Hindlimb muscle (tissue), 1 donor: ENCODE measurements at places on chromosomes 5 and 9. TPM values are rescaled to one million over a fixed set of nuclear protein-coding genes. Genes with fewer than 3 reads are reported as not detected.

The IL13 gene
- polyA plus RNA-seq, result not detected

The AGPAT2 gene
- 19.1 TPM for polyA plus RNA-seq

DNA sequence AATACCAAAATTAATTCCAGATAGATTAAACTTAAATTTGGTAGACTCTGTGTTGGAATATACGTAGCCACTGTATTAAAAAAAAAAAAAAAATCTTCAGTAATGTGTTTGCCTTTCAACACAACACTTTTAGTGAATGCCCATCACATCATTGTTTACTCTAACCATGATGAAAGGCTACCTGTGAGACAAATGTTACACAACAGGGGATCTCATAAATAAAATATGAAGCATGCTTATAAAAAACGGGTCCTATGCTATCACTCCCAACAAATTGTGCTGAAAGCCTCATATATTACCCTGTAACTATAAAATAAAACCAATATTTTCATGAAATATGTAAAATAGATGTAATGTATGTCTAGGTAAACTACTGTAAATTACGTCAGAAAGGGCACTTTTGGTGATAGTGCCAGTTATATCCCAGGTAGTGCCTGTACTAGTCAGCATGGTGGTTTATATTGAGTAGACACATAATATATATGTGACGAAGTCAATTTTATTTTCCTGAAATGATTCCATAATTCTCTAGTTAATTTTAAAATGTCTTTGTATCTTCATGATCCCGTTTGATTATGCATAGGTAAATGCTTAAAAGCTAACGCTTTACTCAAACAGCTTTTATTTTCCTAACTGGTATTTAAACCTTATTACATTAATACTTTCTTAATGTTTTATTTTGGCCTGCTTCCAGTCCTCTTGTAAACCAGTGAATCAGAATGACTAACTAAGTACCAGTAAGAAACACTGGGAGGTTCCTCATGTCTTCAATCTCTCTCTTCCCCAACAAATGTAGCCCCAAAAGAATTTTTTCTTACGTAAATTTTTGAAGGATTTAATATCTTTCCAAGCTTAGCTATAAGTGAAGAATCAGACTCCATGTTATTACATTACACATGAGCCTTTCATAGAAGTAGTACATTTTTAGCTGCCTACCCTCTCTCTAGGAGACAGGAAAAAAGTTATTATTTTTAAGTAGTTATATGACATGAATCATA, 420.3 kb downstream of the GABRG2 start:
- no peak for DNase-seq

DNA sequence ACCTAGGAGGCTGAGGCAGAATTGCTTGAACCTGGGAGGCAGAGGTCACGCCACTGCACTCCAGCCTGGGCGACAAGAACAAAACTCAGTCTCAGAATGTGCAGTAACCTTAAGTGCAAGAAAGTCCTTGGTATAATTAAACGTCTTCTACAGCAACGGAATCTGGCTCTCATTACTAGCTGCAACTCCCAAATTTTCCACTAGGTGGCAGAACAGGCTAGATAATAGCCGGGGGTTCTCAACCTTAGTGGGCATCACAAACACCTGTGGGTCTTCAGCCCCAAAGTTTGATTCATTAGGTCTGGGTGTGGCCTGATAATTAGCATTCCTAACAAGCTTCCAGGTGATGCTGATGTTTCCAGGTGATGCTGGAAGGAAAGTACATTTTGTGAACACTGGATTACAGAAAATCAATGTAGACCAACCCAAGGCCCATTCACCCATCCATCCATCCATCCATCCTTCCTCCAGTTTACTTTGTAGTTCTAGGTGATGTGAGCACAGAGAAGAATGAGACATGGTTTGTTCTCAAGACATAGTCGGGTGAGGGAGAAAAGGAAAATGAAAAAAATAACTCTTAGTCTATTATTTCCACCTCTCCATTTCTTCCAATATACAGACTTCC, 37.3 kb downstream of the FBXW2 start:
- DNase-seq, result peak; percentile 53

GRCh38 chr5:5633579-5633978, 211.1 kb downstream of the ICE1 start:
- DNase-seq, result no peak

GRCh38 chr9:2144619-2145018, 129.5 kb downstream of the SMARCA2 start:
- no peak for DNase-seq

DNA sequence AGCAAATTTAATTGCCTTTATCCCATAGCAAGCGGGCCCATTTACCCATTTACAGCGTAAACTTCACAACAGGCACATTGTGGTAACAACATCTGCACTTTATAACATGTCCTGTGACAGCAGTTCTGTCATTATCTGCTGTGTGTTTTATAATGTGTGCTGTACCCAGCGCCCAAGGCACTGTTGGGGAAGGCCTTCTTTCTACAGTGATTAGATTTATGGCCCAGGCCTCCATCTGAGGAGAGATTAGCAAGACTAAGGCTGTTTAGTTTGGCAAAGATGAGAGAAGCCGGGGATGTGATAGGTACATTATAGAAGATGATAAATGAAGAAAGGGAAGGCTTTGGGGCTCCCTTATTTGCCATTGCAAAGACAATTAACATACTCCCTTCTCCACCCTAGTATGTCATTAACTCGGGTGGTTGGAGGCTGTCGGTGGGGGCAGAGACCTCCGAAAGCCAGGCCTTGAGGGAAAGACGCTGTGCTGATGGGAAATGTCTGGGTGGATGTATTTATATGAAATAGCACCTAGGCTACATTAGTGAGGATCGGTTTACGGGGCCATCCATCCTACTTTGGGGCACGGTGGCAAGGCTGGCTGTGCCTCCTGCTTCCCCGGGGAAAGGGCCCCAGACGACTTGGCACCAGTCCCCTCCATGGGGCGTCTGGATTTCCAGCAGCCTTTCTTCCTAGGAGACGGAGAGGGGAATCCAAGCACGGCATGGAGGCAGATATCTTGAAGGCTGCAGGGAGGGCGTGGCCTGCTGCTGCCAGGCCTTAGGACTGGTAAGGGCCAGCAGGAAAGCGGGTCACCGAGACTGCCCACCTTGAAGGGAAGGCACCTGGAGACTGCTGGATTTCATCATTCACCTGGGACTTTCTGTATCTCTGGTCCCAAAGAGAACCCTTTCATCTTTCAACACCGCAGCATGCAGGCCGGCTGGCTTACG, 64.3 kb upstream of the PTCH1 start:
- no peak for DNase-seq

DNA sequence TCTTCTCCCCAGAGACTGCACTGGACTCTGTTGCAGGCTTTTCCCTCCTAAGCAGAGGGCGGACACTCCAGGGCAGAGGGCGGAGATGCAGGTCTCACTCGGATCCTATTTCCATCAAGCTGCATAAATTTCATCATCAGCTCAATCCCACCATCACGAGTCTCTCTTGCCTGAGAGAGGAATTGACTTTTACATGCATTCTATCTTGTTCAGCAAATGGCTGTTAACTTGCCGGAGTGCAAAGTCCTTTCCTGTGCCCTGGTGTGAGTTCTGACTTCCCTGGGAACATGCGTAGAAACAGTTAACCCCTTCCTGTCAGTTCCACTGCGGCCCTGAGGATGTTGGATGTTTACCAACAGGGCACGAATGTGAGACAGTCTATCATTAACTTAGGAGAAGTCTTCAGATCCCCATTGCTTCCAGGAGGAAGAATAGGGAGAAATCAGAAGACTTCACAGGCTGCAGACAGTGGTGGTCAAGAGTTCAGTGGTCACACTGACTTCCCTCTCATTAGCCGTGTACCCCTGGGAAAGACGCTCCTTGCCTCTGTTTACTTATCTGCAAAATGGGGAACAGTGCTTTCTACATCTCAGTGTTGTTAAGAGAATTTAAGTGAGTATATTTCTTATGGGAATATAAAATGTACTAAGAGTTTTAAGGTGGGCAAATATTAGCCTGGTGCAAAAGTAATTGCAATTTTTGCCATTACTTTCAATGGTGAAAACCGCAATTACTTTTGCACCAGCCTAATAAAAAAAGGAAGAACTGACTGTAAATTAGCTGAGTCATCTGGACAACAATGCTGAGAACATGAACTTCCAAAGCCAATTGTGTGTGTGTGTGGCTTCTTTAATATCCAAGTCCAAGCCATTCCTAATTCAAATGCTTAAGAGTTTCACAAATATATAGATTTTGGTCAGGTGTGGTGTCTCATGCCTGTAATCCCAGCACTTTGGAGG, 248.0 kb downstream of the DRD1 start:
- DNase-seq, result no peak

- DNase-seq, result no peak
Observed at GRCh38 chr9:109967651-109968642, 187.9 kb downstream of the PALM2AKAP2 start.

DNA sequence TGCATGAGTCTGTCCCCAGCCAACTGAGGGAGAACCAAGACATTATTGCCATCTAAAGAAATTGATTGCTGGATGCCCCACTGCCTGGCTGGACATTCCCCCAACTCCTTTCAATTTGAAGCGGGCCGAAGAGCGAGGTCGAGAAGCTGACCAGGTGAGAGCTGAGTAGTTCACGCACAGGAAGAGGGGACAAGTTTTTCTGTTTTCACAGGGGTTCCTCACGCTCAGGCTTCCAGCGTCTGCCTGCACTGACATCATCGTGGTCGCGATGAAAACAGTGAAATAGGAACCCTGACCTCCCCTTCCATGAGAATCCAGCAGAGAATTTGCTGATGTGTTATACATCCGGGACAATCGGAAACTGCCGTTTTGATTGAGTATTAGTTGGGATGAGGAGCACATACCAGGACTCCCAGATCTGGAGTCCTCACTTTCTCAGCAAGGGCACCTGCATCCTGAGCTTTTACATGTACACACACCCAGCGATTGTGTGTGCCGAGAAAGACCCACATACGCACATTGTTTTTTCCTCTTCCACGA, 3.1 kb upstream of the DMRT3 start:
- no peak for DNase-seq

DNA sequence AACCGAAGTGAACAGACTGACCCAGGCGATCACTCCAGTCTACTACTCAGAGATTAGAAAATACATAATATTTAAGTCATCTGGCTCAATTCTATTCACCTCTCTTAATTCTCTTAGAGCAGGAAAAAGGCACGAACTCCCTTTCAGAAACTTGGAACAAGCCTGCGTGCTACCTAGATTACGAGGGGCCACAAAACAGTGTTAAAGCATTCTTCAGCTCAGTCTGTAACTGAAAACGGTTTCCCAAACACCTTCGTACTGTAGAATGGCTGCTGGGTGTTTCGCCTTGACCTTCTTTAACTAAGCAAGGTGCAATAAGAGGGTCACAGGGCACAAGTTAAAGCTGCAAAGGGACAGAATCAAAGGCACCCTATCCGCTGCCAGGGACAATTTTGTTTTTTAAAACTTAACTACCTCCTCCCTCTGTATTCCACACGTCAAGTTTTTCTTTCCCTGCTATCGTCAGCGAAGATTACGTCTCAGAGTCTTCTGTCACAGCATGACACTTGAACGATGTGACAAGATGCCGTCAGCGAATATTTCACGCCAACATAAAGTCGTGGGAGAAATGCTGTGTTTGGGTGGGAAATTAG, 687 bp downstream of the LYSMD3 start:
- peak; percentile 50 for DNase-seq

DNA sequence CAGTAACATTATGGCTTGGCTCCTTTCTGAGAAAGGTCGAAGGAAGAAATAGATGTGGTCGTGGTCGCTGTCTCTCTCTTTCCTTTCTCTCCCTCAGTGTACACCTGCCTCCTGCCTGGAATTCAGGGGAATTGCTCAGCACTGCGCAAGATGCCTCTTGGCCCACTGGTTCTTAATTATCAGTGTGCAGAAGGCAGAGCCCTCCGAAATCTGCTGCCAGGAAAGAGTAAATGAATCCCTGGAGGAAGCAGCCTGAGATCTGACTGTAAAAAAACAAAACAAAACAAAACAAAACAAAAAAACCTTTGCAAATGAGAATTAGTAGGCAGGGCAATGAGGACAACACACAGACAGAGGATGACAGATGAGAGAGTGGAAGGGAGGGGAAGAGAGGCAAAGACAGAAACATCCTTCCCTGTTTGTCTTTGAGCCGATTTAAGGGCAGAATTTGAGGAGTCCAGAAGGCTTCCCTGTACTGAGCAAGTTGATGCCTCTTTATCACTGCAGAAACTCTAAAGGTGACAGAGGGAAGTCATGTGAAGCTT, 113.8 kb upstream of the PUM3 start:
- no peak for DNase-seq

GRCh38 chr5:138927979-138928378, 52.8 kb upstream of the LRRTM2 start:
- peak; percentile 40 for DNase-seq

- no peak for DNase-seq
Observed at GRCh38 chr9:97517331-97518089, 16.0 kb downstream of the TMOD1 start.

- DNase-seq, result peak; percentile 88
Observed at GRCh38 chr5:111680737-111681413, 76.1 kb downstream of the NREP start.

DNA sequence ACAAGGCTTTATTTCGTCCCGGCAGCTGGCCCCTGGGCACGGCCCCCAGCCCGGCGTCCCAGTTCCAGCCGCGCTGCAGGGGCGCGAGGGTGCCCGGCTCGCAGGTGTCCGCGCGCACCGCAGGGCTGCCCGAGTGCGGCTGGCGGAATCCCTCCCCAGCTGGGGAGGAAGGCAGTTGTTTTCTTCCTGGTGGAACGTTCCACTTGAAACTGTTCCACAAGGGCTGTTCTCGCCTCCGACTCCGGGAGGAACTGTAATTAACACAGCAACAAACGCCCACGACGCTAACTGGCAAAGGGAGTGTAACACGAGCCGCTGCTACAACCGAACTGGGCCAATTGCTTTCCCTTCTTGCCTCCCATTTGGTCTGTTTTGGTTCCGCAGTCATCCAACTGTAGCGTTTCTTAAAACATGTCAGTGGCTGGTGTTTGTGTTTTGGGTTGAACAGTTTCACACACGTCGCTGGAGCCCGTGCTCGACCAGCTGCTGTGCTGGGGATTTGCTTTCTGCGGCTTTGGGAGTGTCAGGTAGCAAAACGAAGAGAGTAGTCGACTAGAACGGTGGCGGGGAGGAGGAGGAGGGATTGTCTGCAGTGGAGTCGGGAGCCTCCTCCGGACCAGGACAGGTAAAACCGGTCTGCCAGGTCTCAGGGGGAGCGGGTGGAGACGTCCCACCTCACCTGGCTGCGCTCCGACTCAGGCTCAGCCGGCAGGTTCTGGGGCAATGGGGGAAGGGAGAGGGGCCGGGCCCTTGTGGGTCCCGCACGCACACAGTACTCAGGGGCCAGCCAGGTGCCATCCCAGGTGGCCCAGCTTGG, 131.6 kb upstream of the NIPBL start:
- no peak for DNase-seq
